Psoas muscle (tissue), 8 donors: ENCODE measurements at places on chromosomes 1 and 21. TPM values are rescaled to one million over a fixed set of nuclear protein-coding genes. Genes with fewer than 3 reads are reported as not detected.

EXTL1 gene
- 1.1 TPM for polyA plus RNA-seq

PLA2G2C gene
- polyA plus RNA-seq: not detected

SEC16B gene
- polyA plus RNA-seq: 1.1 TPM

MATN1 gene
- 0.07 TPM for polyA plus RNA-seq
